ENCODE measurements at places on chromosomes 5 and 9.

GRCh38 chr5:172943906-172944305 lies 15.3 kb upstream of the RPL26L1 start:
- DNase-seq = no peak

DNA sequence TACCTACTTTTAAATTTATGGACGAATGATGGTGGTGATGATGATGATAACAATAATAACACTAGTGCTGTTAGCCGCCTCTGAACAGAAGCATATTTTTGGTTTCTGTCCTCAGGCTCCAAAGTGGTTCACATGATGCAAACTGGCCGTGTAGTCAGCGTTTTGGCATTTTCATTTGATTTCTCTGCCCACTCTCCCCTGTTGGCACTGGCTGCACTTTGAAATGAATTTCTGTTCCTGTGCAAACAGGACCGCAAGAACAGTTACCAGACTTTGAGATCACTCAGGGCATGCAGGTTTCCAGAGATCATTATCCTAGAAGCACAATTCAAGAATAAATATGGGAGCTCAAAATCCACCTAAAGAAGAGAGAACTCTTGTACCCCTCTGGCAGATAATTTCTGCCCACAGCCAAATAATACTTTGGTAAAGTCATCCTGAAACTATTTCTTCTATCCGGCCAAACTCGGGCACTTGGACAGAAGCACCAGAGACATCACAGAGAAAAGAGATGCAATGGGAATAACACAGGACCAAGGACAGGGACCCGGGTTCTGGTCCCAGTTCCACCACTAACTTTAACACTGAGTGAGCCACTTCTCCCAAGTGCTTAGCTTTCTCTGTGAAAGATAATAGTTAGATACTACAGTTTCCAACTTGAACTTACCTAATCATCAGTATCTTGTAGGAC lies 201.7 kb upstream of the PTGER4 start:
- no peak for DNase-seq

- no peak for DNase-seq
These were observed 14.7 kb downstream of the NIPBL start for GRCh38 chr5:36891266-36891665.

- DNase-seq = no peak
These were observed 60.0 kb downstream of the HSD17B4 start for GRCh38 chr5:119512277-119512676.

DNA sequence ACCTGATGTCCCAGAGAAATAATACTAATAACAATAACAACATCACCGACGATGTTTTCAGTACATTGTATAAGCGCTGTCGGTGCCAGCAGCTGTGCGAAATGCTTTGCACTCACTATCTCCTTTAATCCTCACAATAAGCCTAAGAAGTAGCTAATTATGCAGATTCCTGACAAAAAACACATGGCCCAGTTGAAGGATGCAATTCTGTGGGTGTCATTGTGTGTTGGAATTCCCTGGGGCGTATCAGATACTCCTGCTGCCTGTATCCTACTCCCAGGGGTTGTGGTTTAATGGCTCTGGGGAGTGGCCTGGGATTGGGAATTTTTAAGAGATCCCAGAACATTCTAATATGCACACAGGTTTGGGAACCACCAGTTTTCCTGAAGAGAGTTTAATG lies 154.0 kb downstream of the RGS3 start:
- DNase-seq = no peak

DNA sequence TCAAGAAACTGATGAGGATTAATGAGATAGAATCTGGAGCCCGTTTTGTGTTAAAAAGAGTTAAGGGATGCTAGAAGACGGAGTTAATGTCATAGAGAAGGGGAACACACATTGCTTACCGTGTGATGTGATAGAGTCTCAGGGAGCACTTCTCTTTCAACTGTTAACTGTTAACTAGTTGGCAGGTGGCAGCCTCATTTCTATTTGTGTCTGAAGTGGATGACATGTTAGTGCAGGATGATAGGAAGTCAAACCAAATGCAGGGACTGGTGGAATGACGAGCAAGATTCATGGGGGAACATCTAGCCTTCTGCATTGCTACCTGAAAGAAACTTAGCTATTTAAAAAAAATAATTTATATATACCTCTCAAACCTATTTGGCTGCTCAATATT lies 222.7 kb downstream of the MAST4 start:
- DNase-seq = no peak

DNA sequence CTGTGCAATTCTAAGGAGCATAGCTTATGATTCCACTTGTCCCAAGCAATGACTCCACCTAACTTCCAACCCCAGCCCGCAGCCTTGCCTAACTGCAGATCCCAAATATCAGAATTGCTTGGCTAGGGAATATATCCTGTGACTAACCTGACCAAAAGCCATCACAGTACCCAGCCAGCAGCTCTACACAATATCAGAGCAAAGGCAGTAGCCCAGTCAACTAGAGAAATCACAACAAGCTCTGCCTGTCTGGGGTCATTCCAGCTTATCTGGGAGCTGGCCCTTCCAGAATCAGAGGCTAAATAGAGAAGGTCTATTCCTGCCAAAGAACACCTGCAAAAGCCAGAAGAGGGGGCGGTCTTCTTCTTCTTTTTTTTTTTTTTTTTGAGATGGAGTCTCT lies 9.3 kb upstream of the KIAA1958 start:
- DNase-seq = no peak

- no peak for DNase-seq
These were observed 150.8 kb downstream of the EFNA5 start for GRCh38 chr5:107519900-107520354.

DNA sequence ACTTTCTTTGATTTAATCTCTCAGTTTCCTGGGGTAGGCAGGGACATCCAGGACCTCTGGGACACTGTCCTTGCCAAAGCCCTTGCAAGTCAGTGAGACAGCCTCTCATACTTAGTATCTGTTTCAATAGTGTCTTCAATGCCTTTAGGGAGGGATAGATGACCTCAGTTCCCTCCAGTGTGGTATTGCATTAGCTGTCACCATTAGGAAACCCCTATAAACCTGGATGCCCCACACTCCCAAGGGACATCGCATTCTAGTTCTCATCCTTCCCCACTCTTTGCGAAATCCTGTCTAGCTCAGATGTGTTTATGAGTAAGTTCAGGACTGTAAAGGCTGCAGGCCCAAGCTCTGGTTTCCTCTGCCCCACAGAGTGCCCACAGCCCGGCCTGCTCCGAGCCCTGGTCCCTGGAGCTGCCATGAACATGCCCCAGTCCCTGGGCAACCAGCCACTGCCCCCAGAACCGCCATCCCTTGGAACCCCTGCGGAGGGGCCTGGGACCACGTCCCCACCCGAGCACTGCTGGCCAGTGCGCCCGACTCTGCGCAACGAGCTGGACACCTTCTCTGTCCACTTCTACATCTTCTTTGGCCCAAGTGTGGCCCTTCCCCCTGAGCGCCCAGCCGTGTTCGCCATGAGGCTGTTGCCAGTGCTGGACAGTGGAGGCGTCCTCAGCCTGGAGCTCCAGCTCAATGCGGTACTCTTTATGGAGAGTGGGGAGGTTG lies 13.2 kb downstream of the TMEM8B start:
- no peak for DNase-seq

GRCh38 chr5:93503598-93504067 lies 77.4 kb downstream of the NR2F1-AS1 start:
- peak; percentile 85 for DNase-seq
